ENCODE measurements at places on chromosomes 13 and 19.

DNA sequence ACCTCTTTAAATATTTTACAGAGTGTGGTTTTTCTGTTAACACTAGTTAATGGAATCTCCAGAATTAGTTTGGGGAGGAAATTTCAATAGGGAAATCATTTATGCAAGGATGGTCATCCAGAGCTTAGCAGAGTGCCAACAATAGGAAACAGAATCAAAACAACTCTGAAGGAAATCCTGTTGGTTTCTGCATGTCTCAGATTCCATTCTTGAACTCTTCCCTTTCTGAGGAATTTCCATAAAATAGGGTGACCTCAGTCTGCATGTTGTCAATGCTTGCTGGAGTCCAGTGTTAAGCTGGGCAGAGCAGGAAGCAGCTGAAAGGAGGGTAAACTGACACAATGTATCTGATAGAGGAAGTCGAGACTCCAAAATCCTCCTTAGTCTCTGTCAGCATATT is 16.9 kb downstream of the CBY2 start:
- no peak for DNase-seq

GRCh38 chr13:20161275-20161950 is 561 bp upstream of the GJA3 start:
- no peak for DNase-seq

- DNase-seq, result peak; percentile 55
Measured at GRCh38 chr19:55647732-55648584, at the start of gene CCDC106. CCDC106 (plus strand) TSS chr19:55648212; CDS start chr19:55649047, 835 bp downstream.

DNA sequence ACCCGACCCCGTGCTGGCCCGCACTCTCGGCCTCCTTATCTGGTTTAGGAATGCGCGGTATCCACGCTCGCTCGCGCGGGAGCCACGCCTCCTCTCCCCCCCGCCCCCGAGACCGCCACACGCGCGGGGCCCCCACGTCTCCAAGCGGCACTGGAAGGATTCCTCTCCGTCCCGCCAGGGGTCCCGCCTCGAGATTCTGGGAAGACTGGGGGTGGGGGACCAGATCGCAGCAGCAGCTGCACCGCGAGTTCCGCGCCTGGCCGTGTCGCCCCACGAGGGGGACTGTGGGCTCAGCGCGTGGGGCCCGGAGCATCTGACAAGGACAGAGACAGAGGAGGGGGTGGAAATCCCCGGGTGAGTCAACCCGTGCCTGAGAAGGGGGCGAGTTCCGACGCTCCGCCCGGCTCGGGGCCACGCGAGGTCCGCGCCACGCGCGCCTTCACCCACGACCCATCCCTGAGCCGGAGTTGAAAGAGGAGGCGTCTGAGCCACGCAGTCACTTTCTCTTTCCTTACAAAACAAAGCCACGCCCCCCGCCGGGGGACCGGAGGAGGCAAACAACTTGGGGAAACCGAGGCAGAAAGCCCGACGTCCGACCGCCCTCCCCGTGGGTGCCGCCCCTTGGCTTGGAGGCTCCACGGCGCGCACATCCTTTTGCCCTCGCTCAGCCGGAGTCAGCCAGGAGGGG is 814 bp downstream of the S1PR2 start:
- no peak for DNase-seq

DNA sequence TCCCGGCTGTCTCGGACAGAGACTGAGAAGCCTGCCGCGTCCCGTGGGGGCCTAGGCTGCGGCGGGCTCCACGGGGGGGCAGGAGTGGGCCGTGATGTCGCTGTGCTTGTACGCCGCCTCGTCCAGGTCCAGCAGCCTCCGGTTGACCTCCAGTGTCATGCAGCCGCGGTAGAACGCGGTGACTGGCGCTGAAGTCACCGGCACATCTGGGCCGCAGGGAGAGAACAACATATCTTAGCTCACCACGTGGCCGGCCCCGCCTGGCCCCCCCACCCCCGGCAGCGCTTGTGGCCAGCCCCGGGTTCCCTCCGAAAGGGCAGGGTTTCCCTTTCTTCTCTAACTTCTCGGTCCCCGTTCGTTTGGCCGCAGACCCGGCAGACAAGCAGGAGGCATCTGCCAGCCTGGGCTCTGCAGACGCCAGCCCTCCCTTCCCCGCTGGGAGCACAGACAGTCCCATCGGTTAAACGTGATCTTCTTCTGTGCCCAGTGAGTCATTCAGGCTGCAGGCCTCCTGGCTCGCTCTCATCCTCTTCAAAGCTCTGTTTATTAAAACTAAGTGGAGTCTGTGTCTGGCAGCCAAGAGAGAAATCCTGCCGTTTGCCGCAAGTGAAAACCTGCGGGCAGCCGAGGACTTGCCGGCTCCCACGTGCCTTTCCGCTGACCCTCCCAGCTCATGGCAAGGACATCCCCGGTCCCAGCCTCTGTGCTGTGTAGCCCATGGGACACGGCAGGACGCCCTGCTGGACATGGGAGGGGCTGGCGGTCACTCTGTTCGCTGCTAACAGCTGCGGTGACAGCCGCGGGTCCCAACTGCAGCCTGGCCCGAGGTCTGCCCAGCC is 42.8 kb downstream of the GAS6 start:
- DNase-seq, result peak; percentile 90

DNA sequence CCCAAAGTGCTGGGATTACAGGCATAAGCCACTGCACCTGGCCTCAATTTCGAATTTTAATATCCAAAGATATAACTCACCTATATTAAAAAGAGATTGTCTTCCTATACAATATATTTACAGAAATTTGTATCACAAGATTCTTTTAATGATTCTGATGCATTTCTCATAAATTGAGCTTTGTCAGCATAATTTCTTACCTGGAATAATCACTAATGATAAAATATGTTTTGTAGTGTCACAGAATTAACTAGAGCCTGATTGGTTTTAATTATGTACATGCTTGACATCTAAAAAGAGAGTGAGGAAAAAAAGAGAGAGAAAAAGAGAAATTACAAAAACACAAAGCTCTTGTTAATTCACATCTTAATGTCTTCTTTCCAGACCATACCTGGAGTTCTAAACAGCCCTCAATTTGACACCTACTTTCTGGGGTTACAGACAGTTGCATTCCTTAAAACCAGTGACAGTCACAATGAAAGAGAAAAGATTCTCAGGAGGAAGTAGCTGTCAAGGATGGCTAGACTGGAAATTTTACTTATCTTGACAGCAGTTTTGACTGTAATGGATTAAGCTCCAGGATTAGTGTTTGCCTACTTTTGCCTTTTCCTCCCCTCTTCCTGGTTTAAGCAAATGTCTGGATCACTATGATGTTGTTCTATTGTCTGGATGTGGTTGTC is 214.4 kb downstream of the SPRY2 start:
- DNase-seq, result no peak

DNA sequence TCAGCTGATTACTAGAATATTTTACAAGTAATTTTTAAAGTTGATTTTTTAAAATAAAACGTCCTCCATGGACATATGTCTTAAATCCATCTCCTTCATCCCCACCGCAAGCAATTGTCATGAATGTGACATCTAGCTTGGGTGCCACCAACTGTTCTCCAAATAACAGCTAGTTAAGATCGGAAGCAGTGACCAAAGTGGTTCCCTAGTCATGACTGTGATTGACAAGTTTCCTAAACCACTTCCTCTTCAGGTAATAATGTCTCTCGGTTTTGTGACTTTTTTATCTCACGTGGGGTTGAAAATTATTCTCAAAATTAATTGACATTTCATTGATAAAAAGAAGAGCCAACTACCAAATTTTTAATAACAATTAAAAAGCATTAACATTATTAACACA is 135.3 kb upstream of the MIR17HG start:
- DNase-seq, result no peak

DNA sequence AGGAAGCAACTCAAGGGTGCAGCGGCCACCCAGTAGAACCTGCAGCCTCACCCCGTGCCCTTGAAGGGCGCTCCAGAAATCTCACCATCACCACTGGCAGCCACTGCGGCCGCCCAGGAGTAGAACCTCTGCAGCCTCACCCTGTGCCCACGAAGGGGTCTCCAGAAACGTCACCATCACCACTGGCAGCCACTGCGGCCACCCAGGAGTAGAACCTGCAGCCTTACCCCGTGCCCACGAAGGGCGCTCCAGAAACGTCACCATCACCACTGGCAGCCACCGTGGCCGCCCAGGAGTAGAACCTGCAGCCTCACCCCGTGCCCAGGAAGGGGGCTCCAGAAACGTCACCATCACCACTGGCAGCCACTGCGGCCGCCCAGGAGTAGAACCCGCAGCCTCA is 336.0 kb downstream of the TEX29 start:
- DNase-seq, result no peak

- no peak for DNase-seq
Measured at GRCh38 chr19:40735013-40735771, 15.1 kb downstream of the ACTMAP start.

DNA sequence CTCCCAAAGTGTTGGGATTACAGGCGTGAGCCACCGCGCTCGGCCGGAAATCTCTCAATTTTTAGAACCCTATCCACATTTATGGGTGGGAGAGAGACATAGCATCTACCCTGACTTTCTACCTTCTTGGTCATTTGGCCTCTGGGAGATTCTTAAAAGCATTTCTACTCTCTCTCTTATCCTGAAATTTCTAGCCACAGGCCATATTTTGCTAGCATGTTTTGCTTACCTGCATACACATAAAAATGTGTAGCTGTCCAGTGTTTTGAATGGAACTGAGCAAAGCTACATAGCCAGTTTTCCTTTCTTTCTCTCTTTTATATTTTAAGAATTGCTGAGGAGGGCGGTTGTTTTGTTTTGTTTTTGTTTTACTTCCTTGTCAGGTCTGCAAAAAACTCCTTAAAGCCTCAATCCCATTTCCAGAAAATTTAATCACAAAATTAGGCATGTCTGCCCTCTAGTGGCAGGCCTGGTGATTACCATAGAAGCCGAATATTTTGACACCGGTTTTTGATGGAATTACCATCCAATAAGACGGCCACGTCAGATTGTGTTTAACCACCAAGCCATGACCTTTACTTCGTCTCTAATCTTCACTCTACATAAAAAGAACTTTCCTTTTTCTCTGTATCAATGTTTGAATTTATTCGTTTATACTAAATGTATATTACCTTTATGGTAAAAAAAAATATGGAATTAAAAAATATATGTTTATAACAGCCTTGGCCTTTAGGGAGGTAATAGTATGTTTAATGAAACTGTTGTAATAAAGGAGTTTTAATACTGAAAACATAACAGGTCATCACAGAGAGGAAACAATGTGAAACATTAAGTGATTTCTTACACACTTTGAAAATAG is 34.4 kb upstream of the OXGR1 start:
- DNase-seq, result peak; percentile 54

DNA sequence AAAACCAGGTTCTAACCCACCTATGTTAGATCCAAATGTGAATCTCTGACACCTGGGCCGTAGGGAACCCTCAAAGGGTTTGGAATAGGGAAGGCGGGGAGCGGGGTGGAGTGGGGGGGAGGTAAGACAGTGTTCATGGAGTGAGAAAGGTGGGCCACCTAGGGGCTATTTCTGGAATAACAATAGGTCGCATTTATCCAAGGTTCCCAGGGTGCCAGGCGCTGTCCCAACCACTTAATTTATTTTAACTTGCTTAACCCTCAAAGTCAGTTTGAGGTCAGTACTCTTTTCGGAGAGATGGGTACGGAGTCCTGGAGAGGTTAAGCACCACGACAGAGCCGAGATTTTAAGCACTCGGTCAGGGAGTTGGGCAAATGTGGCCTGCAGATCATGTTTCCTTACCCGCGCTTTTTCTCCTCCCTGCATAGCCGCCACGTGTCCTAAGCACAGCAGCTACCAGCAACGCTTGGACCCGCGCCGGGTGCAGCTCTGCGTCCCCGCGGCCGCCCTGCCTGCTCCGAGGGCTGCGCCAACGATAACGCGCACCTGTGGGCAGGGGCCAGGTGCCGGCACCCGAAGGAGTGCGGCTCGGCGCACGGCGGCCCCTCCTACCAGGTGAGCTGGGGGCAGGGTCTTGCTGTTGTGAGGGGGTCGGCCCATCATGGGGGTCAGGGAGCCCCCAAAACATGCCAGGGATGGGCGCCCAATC is 25.0 kb upstream of the FXYD3 start:
- no peak for DNase-seq

- DNase-seq, result no peak
Measured at GRCh38 chr19:17076543-17076991, 990 bp downstream of the MYO9B start.

- DNase-seq, result no peak
Measured at GRCh38 chr19:55567708-55568328, 12.8 kb downstream of the ZNF579 start.

All from NCI-H187 (cell line).